ENCODE measurements at places on chromosomes 3 and 15.

GRCh38 chr3:117844676-117845075, 1135.1 kb downstream of the TUSC7 start:
- DNase-seq = no peak

DNA sequence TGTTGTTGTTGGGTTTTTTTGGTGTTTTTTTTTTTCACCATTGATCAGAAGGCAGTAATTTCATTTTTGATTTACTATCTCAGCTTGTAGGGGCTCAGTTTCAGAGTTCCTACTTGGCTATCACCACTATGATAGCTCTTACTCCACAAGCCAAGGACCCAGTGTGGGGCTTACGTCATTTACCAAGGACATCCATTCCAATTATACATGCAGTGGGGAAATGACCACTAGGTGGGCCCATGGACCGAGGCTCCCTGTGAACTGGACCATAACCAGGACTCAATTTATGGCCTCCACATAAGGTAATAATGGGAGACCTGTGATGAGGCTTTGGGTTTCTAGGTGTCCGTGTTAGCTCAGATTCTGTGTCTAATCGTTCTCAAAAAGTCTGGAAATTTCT, 67.5 kb upstream of the CACNA1D start:
- DNase-seq = no peak

DNA sequence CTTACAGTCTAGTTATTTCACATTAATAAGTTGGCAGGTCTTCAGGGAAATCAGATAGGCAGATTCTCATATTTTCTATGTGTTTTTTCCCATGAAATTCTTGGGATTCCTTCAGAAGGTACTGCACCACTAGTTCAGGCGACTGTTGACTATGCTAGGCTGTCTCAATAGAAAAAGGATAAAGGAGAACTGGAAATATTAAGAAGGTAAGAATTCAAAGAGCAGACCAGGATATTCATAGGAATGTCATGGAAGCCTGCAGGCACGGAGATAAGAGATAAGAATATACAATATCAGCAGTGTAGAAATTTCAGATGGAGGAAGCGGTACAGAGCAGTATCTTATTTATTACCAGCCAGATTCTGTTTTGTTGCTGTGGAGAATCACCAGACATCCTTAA, 432.1 kb upstream of the MDFIC2 start:
- DNase-seq = no peak

DNA sequence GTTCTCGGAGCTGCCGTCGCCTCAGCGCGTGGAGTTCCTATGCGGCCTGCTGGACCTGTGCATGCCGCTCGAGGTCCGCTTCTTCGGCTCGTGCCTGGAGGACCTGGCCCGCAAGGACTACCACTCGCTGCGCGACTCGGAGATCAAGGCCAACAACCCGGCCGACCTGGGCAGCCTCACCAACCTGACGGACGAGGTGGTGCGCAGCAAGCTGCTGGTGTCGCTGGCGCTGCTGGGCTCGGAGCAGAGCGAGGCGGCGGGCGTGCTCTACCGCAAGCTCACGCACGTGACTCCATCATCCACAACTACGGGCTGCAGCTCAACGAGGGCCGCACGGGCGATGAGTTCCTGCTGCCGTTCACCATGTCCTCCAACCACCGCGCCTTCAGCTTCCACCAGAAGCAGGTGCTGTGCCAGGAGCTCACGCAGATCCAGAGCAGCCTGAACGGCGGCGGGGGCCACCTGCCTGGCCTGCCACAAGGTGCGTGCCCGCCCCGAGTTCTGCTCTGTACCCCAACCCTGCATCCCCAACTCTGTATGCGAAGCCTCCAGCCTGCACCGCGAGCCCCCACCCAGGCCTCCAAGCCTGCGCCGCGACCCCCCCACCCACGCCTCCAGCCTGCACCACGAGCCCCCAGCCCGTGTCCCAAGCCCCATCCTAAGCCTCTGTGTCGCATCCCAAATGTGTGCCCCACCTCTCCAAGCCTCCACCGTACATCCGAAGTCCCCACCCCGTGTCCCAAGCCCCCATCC, 178.2 kb downstream of the OR4M2 start:
- no peak for DNase-seq

DNA sequence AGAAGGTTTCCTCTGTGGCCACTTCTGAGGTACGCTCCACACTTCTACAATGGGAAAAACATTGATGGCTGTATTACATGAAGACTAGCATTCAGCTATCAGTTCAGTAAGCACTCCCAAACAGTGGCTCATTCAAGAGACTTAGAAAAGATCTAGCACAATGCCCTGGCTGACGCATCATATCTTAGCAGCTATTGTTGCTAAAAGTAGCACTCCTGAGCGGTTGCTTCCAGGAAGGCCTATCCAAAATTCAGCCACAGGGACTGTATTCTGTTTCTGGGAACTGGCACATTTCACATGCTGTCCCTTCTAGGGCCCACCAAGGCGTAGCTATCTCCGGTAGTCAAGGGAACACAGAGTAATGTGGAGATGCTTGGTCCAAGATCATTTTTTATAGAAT, 21.2 kb upstream of the SPRED1 start:
- no peak for DNase-seq

DNA sequence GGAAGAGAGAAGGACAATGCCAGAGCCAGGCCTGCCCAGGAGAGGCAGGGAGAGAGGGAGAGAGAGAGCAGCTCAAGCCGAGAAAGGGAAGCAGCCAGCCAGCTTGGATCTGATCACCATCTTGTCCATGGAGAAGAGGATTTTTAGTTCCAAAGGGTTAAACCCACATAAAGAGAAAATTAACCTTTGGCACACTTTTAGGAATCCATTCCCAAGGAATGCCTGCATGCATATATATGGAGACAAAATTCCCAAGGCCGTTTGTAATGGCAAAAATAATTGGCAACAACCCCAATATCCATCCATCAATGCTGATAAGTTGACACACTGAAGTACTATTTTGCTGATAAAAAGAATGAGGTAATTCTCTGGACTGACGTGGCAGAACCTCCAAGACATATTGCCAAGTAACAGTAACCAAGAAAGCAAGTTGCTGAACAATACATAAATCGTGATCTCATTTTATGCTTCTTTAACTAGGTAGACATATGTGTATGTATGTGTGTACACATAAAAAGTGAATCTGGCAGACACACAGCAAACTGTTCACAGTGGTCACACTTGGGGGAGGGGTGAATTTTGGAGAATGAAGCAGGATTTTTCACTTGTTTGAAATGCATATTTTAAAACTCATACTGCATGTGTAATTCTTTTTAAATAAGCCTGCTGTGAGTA, 7.5 kb upstream of the STRA6 start:
- DNase-seq = no peak

- no peak for DNase-seq
Observed at GRCh38 chr3:121477589-121477988, 68.2 kb downstream of the POLQ start.

GRCh38 chr15:68729789-68730411, 90.8 kb downstream of the ANP32A start:
- DNase-seq = no peak
